ENCODE measurements at places on chromosomes 1 and 21.

DNA sequence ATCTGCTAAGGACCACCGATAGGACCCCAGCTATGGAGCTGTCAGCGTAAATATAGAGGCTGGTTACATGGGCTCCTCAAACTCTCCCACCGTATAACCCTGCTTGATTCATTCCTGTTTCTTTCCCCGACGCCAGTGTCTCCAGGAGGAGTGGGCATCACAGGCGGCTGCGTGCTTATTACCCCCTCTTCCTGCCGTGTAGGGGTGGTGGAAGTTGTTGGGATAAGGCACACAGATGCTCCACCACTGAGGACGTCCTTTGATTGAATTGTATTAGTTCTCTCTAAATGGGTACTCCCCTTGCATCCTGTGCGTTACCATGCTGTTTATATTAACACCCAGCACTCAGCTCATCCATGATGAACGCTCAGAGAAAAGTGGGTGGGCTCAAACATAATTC lies 104.6 kb downstream of the ZBTB18 start:
- no peak for DNase-seq

DNA sequence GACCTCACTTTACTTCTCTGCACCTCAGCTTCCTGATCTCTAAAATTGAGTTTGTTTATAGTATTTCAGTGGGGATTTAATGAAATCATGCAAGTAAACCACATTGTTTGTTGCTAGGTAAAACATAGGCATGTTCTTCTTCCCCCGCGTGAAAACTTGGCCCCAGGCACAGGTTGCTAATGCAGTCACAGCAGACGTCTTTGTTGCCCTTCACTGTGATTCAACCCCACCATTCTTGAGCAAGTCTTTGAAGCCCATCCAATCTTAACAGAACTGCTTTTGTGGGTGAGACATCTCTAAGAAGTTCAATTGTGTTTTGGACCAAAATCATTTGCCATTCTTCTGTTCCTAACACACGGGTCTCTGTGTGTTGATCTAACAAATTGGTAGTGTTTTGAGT lies 185.5 kb downstream of the ZNF281 start:
- DNase-seq = no peak

GRCh38 chr1:155859881-155860871 lies 809 bp downstream of the SYT11 start:
- peak; percentile 91 for DNase-seq

DNA sequence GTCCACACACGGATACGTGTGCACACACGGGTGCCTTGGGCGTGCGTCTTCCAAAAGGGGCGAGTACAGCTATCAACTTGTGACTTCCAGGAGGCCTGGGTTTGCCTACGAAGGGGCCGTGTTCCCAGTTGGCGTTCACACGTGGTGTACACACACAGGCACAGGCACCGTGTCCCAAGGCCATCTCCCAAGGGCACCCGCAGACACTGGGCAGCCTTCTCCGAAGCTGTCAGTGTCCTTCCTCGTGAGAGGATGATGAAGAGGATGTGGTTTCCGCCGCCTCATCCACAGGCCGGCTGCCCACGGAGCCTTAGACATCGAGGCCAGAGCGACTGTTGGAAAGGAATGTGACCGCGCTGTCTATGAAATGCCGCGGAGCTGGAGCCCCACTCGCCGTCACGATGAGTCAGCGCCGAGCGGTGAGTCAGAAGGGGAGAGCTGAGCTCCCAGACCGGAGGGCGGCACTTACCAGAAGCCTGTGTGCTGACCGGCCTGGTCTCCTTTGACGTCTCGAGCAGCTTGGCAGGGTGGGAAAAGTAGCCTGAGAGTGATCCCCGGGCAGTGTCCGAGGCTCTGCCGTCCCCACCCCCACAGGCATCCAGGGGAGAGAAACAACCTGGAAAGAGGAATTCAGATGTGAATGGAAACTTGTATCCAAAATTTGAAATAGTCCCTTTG lies 141.4 kb upstream of the ARHGEF16 start:
- DNase-seq = peak; percentile 92

- peak; percentile 49 for DNase-seq
Observed at GRCh38 chr1:48572646-48573258, 100.7 kb upstream of the SPATA6 start.

GRCh38 chr1:153818876-153819275 lies 43.7 kb downstream of the SLC27A3 start:
- no peak for DNase-seq

- no peak for DNase-seq
Observed at GRCh38 chr1:82153272-82153629, 352.5 kb downstream of the ADGRL2 start.

- DNase-seq = peak; percentile 60
Observed at GRCh38 chr1:25711555-25712298, 88.3 kb upstream of the SELENON start.

- peak; percentile 99 for DNase-seq
Observed at GRCh38 chr1:147599362-147600118, 58.2 kb downstream of the BCL9 start.

GRCh38 chr1:3905266-3905952 lies 5.3 kb upstream of the C1orf174 start:
- no peak for DNase-seq

DNA sequence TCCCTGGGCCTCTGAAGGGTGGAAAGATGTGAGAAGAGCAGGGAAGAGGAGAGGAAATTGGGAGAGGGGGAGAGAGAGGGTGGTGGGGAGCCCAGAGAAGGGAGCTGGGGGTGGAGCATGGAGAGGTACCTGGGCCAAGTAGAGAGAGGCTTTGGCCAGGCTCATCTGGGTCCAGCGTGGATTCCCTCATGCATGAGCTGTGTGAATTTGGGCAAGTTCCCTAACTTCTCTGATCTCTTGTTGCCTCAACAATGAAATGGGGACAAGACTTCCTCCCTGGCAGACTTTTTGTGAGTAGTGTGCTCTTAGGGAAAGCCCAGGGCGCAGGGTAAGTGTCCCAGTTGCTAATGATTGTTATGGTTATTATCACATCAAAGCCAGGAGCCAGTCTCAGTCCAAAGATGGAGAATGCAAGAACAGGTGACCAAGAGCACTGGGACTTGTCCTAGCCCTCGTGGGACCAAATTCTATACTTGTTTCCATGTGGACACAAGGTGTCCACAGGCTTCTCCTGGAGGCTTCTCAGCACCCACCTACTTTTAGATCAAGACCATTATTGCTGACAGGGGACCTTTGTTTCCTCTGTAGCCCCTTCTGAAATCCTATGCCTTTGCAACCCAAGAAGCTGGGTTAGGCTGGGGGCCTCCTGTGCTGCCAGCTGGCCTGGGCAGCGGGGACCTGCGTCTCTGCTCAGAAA lies 13.9 kb downstream of the IL6R start:
- no peak for DNase-seq

- no peak for DNase-seq
Observed at GRCh38 chr1:200895801-200896530, 1.3 kb downstream of the INAVA start.

GRCh38 chr1:48047116-48047515 lies 49.9 kb upstream of the TRABD2B start:
- DNase-seq = no peak

GRCh38 chr1:8560611-8561544 lies 243.0 kb downstream of the SLC45A1 start:
- no peak for DNase-seq

DNA sequence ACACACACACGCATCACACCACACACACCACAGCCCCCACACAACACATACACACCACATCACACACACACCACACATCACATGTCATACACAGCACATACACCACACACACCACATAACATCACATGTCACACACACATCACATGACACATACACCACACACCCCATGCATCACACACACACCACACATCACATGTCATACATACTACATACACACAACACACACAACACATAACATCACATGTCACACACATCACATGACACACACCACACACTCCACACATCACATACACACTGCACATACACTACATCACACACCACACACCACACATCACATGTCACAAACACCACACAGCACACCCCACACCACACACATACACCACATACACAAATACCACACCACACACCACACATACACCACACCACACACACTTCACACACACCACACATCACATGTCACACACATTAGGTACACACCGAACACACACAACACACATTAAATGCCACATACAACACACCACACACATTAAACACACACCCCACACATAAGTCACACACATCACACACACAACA lies 1.8 kb downstream of the LYPD8 start:
- DNase-seq = no peak

GRCh38 chr1:210302501-210302900 lies 26.2 kb upstream of the HHAT start:
- peak; percentile 63 for DNase-seq

DNA sequence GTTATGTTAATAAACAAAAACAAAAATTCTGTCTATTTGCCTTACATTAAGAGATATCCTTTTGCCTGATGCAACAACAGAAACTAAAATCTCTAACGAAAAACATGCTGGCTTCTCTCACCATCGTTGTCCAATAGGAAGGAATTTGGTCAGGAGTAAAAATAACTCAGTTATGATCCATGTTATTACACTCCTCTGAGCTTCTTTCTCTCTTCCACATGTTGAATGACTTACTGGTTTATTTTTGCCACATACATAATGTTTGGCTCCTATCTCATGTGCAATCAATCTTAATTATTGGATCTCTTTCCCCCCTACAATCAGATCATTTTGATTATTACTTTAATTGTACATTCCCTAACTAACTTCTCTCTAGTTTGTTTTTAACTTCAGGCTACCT lies 688.4 kb downstream of the USP25 start:
- DNase-seq = no peak

DNA sequence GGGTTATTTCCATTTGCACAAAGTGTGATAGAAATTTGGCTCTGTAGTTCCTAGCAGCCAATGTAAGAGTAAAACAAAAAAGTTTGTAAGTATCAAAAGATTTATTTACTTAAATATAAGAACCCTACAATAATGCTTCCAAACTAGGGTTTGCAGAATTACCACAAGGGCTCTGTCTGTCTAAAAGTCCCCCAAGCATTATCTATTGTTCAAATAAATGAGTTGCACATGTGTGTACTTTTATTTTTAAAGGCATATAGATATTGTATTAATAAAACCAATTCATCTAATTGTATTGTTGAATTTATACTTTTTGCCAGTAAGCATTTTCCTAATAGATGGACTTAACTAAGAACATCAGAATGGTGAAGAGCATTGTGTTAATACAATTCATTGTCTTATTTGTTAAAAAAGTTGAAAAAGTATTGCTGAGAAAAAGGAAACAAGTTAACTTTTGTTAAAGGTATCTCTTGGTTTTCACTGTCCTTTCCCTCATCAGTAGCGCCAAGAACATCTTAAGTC lies 863 bp upstream of the PTPRC start:
- DNase-seq = no peak

GRCh38 chr21:36369064-36369685 lies 16.0 kb upstream of the CHAF1B start:
- no peak for DNase-seq

GRCh38 chr21:41425954-41426675 lies at the start of gene MX1:
MX1 (plus strand) TSS chr21:41426239; CDS start chr21:41432071, 5,832 bp downstream.
- peak; percentile 86 for DNase-seq

- no peak for DNase-seq
Observed at GRCh38 chr1:104671684-104672353, 922.1 kb downstream of the AMY1C start.

DNA sequence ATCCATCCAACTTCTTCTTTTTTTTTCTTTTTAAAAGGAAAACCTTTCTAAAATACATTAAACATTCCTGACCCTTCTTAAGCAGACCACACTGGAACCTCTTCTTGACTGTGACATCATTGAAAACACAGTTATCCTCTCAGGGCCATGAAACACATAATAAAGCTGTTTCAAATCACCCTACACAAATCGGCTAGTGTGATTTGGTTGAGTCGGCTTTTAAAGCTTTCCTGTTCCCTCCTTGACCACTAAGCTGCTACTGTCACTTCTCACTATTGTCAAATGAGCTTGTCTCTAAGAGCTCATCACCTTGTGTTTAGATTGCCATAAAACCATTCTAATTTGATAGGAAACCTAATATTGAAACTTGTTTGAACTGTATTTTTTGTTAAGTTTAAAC lies 5.9 kb downstream of the USP24 start:
- DNase-seq = no peak

DNA sequence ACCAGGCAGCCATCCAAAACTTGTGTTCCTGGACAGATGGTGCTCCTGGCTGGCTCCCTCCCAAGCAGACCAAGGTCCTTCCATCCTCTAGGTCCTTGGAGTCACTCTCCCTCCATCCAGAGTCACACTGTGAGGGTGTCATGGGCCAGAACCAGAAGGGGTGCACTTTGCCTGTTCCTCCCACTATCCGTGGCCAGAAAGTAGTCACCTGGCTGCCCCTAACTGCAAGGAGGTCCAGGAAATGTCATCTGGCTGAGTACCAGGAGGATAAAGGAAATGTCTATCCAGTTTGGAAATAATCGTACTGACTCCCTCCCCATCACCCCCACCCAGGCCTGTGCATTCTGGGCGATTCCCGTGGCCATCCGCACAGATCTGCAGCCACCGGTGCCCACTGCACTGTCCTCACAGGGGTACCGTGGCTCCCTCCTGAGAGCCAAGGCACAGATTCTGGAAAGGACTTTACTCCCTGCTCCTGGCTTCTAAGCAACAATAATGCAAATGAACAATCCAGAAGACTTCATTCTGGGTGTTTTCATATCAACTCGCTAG lies 253.2 kb downstream of the NPHP4 start:
- no peak for DNase-seq

- DNase-seq = peak; percentile 12
Observed at GRCh38 chr1:2861988-2862813, 60.7 kb upstream of the TTC34 start.

- no peak for DNase-seq
Observed at GRCh38 chr1:226302731-226303130, 6.2 kb downstream of the LIN9 start.

GRCh38 chr1:174875306-174875705 lies 124.4 kb upstream of the CACYBP start:
- DNase-seq = no peak

GRCh38 chr1:53869454-53870117 lies 20.0 kb downstream of the YIPF1 start:
- DNase-seq = no peak

- DNase-seq = no peak
Observed at GRCh38 chr1:38336301-38336923, 289.8 kb upstream of the POU3F1 start.

GRCh38 chr1:151294742-151295462 lies 12.8 kb downstream of the ZNF687 start:
- no peak for DNase-seq

- DNase-seq = peak; percentile 62
Observed at GRCh38 chr21:43277481-43278351, 108.9 kb downstream of the CRYAA start.

DNA sequence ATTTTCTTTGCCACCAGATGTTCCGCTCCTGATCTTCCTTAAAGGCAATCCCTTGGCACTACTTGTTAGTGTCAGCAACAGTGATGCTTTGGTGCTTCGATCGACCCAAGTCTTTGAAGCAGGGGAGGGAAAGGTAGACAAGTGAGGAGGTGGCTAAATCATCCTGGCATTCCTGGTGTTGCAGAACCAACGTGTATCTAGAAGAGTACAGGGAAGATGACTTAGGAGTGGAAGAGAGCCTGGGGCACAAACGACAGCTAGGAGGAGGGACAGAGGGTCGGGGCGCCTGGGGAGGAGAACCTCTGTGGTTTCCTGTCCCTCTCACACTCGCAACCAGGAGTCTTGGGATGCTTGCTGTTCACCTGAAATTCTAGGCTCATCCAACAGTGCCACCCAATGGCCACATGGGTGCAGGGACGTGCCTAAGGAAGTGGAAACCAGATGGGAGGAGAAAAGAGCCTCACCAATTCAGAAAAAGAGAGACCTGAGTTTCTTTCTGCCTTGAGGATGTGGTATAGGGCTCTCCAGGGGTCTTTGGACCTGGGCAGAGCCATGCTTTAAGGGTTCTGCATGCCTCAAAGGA lies 9.5 kb upstream of the KCNA2 start:
- DNase-seq = peak; percentile 72

GRCh38 chr1:245968775-245969174 lies 538.3 kb downstream of the SMYD3 start:
- DNase-seq = no peak

Data from left ventricle myocardium superior (tissue), 1 donor.